ENCODE measurements at places on chromosomes 7 and 10. TPM values are rescaled to one million over a fixed set of nuclear protein-coding genes. Genes with fewer than 3 reads are reported as not detected.

Gene CCDC7
- 33.3 TPM for total RNA-seq

Gene TMEM26
- total RNA-seq: 1.7 TPM

Gene CYP3A7
- 0.34 TPM for total RNA-seq

Gene MYH16
- not detected for total RNA-seq

Gene ANKRD7
- total RNA-seq: 0.71 TPM

Gene NCF1
- total RNA-seq: 0.23 TPM

Gene NXPH1
- not detected for total RNA-seq

Gene KIFBP
- 26.7 TPM for total RNA-seq

Gene AMZ1
- total RNA-seq: 0.24 TPM

Gene BAIAP2L1
- total RNA-seq: 2.9 TPM

Gene HMX2
- total RNA-seq: not detected

Gene KCNMA1
- 21.6 TPM for total RNA-seq

- H3K4me1 ChIP-seq: peaks cover 2% of the 10 kb centered on the region
- no peaks in the 10 kb centered on the region for H3K27me3 ChIP-seq
- H3K36me3 ChIP-seq: no peaks in the 10 kb centered on the region
- no peak overlapping the region for H3K4me3 ChIP-seq
- peak; percentile 43 for DNase-seq
Measured at GRCh38 chr7:32062150-32062549, 8.1 kb downstream of the PDE1C start.

DNA sequence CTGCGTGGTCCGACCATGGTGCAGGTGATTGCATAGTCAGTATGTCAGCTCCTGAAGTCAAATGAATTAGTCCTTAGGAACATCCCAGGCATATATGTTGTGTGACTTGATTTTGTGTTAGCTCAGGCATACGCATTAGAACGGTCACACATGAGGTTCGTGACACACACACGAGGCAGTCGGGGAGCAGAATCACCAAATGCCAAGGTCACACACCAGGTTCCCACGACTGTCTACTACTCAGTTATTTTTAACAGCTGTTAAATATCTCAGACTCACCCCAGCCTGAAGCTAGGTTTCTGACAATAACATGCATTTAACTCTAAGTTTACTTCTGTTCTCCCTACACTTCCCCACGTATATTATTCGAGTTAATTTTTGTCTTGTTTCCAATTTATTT, 54.8 kb downstream of the DYNC2I1 start:
- no peak for DNase-seq
- no peak overlapping the region for H3K27ac ChIP-seq
- no peaks in the 10 kb centered on the region for H3K27me3 ChIP-seq

- no peak overlapping the region for H3K4me3 ChIP-seq
- DNase-seq: no peak
- H3K4me1 ChIP-seq: no peaks in the 10 kb centered on the region
- H3K27ac ChIP-seq: no peak overlapping the region
- H3K36me3 ChIP-seq: no peaks in the 10 kb centered on the region
- no peaks in the 10 kb centered on the region for H3K27me3 ChIP-seq
Measured at GRCh38 chr10:23395017-23395416, 43.9 kb upstream of the OTUD1 start.

DNA sequence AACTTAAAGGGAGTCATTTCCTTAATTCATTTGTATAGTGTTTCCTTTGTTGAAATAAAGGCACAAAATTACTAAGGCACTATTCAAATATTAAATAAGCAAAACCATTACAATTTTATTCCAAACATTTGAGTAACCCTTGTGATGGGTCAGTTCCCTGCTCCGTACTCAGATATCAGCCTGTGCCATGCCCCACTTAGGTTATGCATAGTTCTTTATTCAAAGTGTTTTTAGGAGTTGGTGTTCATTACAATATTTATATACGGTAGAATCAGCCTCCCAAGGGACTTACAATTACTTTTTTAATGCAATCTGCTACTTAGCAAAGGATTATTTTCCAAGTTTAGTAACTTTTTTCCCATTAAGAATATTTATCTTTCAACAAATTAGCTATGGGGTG, 119.3 kb upstream of the SEMA3D start:
- H3K27me3 ChIP-seq: no peaks in the 10 kb centered on the region
- no peak for DNase-seq
- H3K4me3 ChIP-seq: no peak overlapping the region
- no peaks in the 10 kb centered on the region for H3K36me3 ChIP-seq
- H3K27ac ChIP-seq: no peak overlapping the region

DNA sequence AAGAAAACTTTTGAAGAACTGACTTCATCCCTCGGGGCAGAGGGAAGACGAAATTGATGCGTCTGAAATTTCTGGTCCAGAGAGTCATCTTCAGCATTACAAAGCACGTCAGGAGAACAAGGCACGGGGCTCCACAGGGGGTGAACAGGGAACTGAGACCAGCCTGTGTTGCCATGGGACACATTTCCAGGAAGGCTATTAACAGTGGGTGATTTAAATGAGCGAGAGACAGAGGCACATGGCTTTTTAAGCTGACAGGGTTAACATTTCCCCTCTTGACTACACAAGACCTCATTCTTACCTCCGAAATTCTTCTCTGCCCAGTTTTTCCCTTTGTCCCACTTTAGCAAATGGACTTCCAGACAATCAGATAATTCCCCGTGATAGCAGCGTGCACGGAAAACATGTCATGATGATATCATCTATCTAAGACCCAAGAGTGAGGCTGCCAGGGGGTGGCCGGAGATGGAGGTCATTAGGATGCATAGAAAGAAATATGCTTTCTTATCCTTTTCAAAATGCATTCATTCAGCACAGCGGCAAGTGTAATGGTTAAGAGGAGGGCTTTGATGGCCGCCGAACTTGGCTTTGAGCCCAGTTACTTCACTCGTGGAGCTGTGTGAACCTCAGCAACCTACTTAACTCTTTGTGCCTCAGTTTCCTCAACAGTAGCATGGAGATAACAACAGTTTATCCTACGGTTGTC, 248.0 kb downstream of the PRPF18 start:
- no peak for DNase-seq
- H3K4me3 ChIP-seq: no peak overlapping the region
- H3K27ac ChIP-seq: no peak overlapping the region
- no peaks in the 10 kb centered on the region for H3K27me3 ChIP-seq
- H3K36me3 ChIP-seq: no peaks in the 10 kb centered on the region

- H3K27me3 ChIP-seq: no peaks in the 10 kb centered on the region
- H3K4me1 ChIP-seq: no peaks in the 10 kb centered on the region
Measured at GRCh38 chr7:157964521-157964920, 623.1 kb downstream of the PTPRN2 start.

DNA sequence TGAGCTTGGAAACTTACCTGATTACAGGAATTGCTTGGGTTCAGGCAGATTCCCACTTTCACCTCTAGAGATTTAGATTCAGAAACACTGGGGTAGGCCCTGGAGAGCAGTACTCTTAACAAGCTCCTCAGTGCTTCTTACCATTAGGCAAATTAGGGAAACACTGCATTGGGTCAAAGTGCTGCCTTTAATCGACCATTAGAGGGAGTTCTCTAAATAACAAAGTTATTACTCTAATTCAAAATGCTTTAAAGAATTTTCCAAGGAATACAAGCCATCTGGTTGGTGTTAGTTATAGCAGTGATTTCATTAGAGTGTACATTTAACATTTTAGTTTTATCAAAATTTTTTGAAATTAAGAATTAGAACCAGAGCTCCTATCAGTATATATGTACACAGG, 324.5 kb downstream of the GFRA1 start:
- H3K4me1 ChIP-seq: peaks cover 2% of the 10 kb centered on the region
- no peaks in the 10 kb centered on the region for H3K36me3 ChIP-seq
- H3K4me3 ChIP-seq: no peak overlapping the region

- no peaks in the 10 kb centered on the region for H3K36me3 ChIP-seq
- H3K27ac ChIP-seq: no peak overlapping the region
- no peak for DNase-seq
- no peak overlapping the region for H3K4me3 ChIP-seq
- no peaks in the 10 kb centered on the region for H3K4me1 ChIP-seq
- no peaks in the 10 kb centered on the region for H3K27me3 ChIP-seq
Measured at GRCh38 chr10:5159126-5159525, 25.8 kb downstream of the AKR1C8 start.

DNA sequence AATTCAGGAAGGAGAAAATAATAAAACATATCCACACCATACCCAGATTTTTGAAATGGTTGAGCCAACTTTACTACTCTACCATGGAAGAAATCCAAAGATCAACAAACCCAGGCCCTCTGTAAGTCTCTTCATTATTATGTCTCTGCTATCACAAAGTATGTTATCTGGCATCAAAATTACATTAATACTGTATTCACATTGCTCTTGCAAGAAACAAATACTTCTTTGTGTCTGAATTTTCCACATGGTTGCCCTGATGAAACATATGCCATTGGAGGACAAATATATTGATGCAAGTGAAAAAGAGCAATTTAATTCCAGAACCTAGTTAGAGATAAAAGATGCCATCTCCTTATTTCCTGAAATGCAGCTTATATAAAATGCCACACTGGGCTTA, 204.0 kb downstream of the FZD1 start:
- H3K27me3 ChIP-seq: no peaks in the 10 kb centered on the region
- no peaks in the 10 kb centered on the region for H3K4me1 ChIP-seq
- no peaks in the 10 kb centered on the region for H3K36me3 ChIP-seq
- no peak overlapping the region for H3K27ac ChIP-seq
- no peak overlapping the region for H3K4me3 ChIP-seq

GRCh38 chr10:114252883-114253282, 13.8 kb downstream of the VWA2 start:
- H3K4me3 ChIP-seq: no peak overlapping the region
- no peak for DNase-seq
- H3K27me3 ChIP-seq: no peaks in the 10 kb centered on the region

- H3K4me3 ChIP-seq: no peak overlapping the region
- H3K4me1 ChIP-seq: no peaks in the 10 kb centered on the region
- no peak for DNase-seq
- no peaks in the 10 kb centered on the region for H3K36me3 ChIP-seq
Measured at GRCh38 chr7:76077435-76077834, 29.5 kb downstream of the MDH2 start.

DNA sequence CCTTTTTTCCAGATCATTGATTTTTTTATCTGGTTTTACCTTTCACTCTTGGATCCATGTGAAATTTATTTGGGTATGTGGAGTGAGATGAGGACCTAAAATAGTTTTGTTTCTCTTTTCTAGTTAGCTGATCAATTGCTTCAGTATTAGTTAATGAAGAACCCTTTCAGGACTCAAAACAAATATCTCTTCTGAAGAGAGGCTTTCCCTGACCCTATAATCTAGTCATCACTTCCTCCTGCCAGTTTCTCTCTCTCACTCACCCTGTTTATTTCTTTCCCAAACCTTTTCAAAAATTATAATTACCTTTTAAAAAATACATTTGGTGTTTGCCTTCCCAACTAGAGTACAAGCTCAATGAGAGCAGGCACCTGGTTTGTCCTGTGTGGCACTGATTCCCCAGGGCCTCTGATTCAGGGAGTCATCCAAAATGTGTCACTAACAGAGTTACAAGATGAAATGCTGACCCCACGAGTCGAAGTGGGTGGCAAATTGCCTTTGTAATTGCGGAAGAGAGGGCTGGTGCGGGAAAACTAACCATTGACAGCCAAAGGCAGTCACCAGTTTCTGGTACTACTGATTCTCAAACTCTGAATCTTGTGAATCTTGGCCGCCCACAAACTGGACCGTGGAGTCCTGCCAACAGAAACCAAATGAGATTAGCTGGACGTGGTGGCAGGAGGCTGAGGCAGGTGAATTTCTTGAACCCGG, 2.4 kb downstream of the TMEM140 start:
- H3K4me3 ChIP-seq: no peak overlapping the region
- H3K36me3 ChIP-seq: no peaks in the 10 kb centered on the region
- H3K4me1 ChIP-seq: peaks cover 5% of the 10 kb centered on the region

DNA sequence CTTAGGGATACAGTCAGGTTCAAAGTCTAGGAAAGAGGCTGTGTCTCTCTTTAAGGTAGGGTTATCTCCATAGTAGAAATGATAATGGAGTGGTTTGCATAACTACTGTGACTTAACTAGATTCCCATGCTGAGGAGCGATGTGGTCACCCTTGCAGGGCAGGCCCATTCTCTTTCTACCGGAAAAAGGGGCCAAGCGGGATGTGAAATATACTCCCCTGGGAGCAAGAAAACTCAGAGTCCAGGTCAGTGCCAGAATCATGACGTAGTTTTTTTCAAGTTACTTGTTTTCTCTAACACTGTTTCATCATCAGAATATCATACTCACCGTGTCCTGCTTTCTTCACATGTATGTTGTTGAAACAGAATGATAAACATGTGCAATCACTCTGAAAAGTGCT, 649.0 kb upstream of the ANKRD30A start:
- H3K27me3 ChIP-seq: no peaks in the 10 kb centered on the region
- H3K27ac ChIP-seq: no peak overlapping the region
- H3K4me1 ChIP-seq: no peaks in the 10 kb centered on the region
- H3K4me3 ChIP-seq: no peak overlapping the region
- DNase-seq: no peak
- no peaks in the 10 kb centered on the region for H3K36me3 ChIP-seq

DNA sequence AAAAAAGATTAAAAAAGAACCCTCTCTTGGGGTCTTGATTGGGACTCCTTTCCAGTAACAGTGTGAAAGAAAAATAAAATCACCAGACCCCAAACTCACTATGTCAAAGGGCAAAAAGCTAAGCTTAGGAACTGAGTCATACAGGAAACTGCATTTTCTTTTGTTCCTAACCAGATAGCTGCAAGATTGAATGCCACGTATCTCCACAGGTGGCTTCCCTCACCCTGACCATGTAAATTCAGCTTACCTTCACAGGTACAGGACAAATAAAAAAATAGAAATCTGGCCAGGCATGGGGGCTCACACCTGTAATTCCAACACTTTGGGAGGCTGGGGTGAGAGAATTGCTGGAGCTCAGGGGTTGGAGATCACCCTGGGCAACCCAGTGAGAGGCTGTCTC, 32.5 kb upstream of the EIF4H start:
- no peaks in the 10 kb centered on the region for H3K36me3 ChIP-seq
- H3K4me3 ChIP-seq: no peak overlapping the region
- no peak overlapping the region for H3K27ac ChIP-seq

DNA sequence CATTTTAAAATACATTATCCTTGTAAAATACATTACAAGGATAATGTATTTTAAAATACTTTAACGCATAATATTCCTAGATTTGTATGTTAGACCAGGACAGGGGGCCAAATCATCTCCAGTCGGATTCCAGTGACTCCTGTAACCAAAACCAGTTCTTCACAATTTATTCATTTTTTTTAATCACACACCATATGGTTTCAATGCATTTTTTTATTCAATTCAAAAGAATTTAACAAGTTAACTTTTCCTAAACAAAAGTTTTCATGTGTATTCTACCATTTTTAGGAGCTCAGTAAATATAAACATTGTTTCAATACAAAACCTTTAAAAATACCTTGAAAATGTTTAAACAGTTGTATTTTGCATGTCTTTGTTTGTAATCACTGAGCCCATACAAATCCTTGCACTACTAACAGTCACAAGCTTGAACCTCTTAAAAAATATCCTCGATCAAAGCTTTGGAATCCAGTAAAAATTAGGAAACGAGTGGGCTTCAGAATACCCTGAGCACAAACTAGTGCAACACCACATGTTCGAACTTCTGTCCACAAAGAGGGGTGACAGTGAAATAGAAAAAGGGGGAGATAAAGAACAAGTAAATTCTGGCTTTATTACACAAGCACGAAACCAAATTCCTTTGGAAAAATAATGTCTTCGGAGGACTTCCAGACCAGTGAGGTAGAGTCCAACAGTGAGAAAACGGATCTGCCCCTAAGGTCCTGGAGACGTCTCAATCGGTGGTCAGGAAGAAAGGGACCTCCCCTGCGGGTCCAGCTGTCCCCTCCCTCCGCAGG, 1.6 kb downstream of the CCDC71L start:
- peak overlapping the region; percentile 82 for H3K4me3 ChIP-seq
- peak overlapping the region; percentile 72 for H3K27ac ChIP-seq
- H3K36me3 ChIP-seq: no peaks in the 10 kb centered on the region
- no peaks in the 10 kb centered on the region for H3K27me3 ChIP-seq

GRCh38 chr7:117596134-117596533, 116.3 kb downstream of the CFTR start:
- no peaks in the 10 kb centered on the region for H3K36me3 ChIP-seq
- H3K27me3 ChIP-seq: no peaks in the 10 kb centered on the region
- no peak overlapping the region for H3K27ac ChIP-seq
- H3K4me3 ChIP-seq: no peak overlapping the region
- DNase-seq: no peak
- no peaks in the 10 kb centered on the region for H3K4me1 ChIP-seq

All from ovary (tissue), 10 donors.